ENCODE measurements at places on chromosomes 16 and 17.
A peak's percentile ranks its signal among the peaks of the same experiment; 100 is the strongest.

GRCh38 chr17:27906623-27907022 lies 13.5 kb upstream of the LYRM9 start:
- no peak for DNase-seq

- DNase-seq: no peak
Measured at GRCh38 chr17:1490643-1491442, 1.6 kb downstream of the MYO1C start.

DNA sequence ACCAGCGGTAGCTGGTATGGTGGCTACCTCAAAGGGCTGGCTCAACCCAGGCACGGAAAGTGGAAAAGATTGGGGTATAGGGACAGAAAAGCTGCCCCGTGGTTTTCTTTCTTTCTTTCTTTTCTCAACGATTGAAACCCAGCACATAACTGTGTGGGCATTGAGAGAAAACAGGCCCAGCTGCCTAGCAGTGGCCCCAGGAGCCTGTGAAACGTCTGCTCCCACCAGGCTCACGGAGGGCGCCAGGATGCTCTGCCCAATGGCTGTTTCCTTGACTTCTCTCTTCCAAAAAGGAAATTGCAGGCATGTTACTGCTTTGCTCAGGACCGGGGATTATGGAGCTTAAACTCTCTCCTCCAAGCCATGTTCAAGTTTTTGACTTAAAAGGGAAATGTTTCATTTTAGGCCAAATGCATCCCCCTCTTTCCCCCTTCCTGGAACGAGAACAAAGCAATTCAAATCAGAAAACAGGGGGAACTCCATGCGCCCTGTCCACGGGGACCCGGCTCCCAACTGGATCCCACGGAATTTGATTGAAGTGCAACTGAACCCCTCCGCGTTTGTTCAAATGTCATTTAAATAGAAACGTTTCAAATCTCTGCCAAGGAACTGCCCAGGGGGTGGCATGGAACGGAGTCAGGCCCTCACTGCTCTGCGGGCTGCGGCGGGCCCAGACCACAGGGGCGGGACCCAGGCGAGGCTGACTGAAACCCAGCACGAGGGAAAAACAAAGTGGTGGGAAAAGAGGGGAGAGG lies 133.5 kb downstream of the RGS9 start:
- no peak for DNase-seq

GRCh38 chr17:58153046-58153445 lies 4.9 kb downstream of the OR4D1 start:
- DNase-seq: peak; percentile 21

- DNase-seq: no peak
Measured at GRCh38 chr17:51144266-51145022, 8.9 kb upstream of the NME1 start.

GRCh38 chr16:16790597-16790996 lies 411.7 kb downstream of the NPIPA7 start:
- no peak for DNase-seq

GRCh38 chr16:66899945-66900710 lies 18.6 kb downstream of the CDH16 start:
- DNase-seq: no peak

- no peak for DNase-seq
Measured at GRCh38 chr17:22128723-22129122, 436.4 kb downstream of the KCNJ18 start.

DNA sequence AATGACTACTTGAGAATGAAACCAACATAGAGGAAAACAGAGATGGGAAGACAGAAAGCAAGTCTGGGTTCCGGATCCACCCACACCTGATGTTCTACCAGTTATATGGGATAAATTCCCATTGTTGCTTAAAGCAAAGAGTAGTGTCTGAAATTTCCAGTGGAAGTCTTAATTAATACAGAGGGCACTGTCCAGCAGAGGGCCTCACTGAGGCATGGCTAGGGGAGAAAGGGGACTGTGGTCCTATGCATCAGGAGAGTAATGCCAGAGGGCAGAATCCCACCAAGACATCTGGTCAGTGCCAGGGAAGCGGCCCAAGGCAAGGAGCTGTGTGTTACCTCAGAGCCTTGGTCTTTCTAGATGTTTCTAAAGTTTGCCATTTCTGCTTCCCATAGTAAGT lies 7.5 kb upstream of the UMOD start:
- no peak for DNase-seq

GRCh38 chr17:34725008-34725407 lies 145.6 kb downstream of the TMEM132E start:
- DNase-seq: no peak

DNA sequence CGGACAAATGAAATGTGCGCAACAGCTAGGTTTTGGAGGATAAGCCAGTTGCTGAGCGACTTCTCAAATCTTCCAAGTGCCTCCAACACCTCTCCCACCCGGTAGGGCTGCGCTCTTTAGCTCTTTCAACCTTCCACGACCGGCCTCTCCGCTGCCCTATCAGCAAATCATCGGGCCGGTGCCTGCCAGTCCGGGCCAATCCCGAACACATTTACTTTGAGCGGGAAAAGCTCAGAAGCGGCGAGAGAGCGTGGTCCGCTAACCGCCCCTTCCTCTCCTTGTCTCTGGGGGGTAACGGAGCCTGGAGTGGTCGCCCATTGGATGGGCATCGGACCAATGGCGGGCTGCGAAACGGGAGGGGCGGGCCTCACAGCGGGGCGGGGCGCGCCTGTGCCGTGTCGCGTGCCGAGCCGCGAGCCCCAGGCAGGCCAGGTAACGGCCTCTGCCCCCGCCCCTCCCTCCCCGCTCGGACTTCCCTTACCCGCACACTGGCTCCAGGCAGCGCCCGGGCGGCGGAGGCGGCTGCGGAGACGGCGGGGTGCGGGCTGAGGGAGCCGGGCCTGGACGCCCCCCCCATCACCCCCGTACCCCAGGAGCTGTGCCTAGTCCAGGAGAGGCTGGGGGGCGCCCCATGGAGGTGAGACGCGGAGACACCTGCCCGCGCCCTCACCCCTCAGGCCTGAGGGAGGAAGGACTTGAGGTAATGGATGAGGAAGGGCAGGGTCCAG lies at the start of gene MEIOC:
Gene MEIOC, plus strand, starts transcription at position 486 of the 728 bp plus-strand sequence. Its CDS starts 146 bp downstream, at position 632.
- no peak for DNase-seq

- DNase-seq: no peak
Measured at GRCh38 chr16:88846088-88846487, 10.7 kb downstream of the GALNS start.

GRCh38 chr17:81043725-81044427 lies 8.9 kb downstream of the BAIAP2 start:
- no peak for DNase-seq

DNA sequence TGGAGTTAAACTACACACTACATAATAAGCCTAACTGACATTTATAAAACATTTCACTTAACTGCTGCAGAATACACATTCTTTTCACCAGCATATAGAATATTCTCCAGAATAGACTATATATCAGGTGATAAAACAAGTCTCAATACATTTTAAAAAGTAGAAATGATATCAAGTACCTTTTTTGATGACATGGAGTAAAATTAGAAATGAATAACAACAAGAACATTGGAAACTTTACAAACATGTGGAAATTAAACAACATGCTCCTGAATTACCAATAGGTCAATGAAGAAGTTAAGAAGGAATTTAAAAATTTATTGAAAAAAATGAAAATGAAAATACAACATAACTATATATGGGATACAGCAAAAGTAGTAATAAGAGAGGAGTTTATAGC lies 47.5 kb upstream of the CES5A start:
- no peak for DNase-seq

- DNase-seq: no peak
Measured at GRCh38 chr17:75191584-75191983, 8.8 kb upstream of the SUMO2 start.

GRCh38 chr17:66957951-66958579 lies 6.4 kb upstream of the CACNG4 start:
- DNase-seq: no peak

GRCh38 chr16:1914084-1914608 lies 4.1 kb downstream of the HS3ST6 start:
- DNase-seq: no peak

GRCh38 chr17:8766731-8767130 lies 8.4 kb upstream of the SPDYE4 start:
- no peak for DNase-seq

GRCh38 chr16:84105948-84106740 lies 10.6 kb downstream of the MBTPS1 start:
- DNase-seq: no peak

DNA sequence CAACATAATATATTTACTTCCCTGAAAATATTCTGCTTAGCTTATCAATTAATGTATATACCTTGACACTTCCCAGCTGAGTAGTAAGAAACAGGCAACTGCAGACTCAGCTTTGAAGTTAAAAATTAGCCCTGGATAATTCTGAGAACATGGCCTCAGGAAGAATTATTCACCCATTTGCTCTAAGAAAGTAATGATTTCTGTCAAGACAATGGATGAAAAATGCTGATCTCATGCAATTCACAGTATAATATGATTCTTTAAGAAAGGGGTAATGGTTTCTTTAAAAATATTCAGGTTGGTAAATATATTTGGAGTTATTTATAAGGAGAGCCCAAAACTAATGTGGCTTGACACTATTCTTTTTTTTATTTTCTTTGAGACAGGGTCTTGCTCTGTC lies 88.8 kb downstream of the CACNG1 start:
- no peak for DNase-seq

- no peak for DNase-seq
Measured at GRCh38 chr17:35373984-35374765, 754 bp upstream of the SLFN11 start.

DNA sequence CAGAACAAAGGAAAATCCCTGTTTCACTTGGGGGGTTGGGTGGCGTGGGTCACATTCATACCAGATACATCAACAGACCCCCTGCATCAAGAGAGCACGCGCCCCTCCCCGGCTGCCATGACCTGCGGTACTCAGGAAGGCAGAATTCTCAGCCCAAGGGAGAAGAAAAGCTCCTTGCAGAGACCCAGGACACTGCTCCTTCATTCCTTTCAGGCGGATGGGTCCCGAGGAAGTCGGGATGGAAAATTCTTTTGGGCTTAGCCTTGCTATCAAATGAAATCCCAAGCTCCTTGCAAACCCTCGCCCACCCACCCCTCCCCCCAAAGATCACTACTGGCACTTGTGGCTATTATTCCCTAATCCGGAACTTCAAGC lies 40.6 kb downstream of the HIC1 start:
- DNase-seq: no peak

- DNase-seq: no peak
Measured at GRCh38 chr16:85103114-85104079, 8.9 kb downstream of the CIBAR2 start.

- peak; percentile 27 for DNase-seq
Measured at GRCh38 chr17:27654654-27655524, 23.9 kb downstream of the LGALS9 start.

- no peak for DNase-seq
Measured at GRCh38 chr17:81870981-81871386, at the start of gene ARHGDIA. ARHGDIA (minus strand) TSS chr17:81871337; CDS start chr17:81869930, 1,407 bp downstream.

GRCh38 chr16:23058576-23058975 lies 90.7 kb downstream of the USP31 start:
- DNase-seq: no peak

DNA sequence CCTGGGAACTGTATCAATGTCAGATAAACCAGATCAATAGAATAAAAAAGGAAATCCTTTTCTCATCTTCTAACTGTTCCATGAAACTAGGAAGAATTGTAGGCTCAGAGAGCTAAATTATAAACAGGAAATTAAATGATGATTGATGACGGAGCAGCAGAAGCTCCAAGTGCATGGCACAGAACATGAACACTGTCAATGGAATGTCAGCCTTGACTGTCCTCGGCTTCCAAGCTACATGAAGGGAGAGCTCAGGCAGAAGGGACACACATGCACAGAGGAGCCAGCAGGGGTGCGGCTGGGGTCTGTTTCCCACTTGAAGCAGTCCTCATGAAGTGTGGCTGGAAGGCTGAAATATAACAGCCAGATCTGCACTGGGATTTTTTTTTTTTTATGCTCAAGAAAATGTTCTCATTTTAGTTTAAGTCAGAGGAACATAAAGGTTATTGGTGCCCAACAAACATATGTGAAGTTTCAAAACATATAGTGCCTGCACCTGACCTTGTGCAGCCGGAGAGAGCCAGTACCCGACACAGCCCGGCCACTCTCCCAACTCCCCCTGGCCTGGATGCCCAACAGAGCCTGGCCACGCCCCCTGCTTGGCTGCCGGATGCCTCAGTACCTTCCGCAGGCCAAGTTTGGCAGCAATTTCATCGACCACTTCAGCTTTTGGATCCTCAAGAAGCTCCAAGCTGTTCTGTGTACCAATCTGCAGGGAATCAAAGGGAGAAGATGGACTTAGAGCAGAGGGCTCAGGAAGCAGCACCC lies 37.0 kb downstream of the NPLOC4 start:
- DNase-seq: no peak

GRCh38 chr16:12096828-12097522 lies 120.4 kb downstream of the SNX29 start:
- no peak for DNase-seq

DNA sequence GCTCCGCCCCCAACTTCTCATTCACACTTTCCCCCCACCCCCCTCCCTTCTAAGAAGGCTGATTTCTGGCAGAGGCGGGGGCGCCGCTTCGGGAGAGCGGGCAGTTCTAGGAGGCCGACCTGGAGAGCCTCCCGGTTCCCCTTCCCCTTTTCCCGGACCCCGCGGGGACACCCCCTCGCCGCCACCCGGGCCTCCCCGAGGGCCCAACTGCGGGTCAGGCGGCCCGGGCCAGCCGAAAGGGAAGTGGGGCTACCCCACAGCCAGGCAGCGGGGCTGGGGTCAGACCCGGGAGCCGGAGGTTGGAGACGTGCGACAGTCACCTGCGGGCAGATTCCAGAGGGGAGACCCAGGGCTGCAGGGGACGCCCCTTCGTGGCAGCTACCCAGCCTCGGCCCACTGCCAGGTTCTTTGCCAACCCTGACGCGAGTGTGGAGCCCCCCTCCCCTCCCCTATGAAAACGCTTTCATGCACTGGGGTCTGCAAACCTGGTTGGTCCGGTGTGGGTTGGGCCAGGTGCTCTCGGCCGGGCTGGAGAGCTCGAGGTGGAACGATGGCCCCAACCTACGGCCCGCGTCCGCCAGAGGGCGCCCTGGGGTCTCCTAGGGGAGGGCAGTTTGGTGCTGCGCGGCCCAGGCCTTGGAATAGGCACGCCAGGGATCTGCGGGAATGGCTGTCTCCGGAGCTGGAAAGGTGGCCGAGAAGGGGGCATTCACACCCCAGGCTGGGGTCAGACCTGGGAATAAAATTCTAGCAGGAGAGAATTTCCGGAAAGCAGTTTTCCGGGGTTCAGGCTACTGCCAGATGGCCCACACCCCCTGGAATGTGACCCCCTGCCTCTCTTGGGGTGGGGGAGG lies 721 bp upstream of the SOCS3 start:
- peak; percentile 86 for DNase-seq

- no peak for DNase-seq
Measured at GRCh38 chr16:65061935-65062518, 59.8 kb downstream of the CDH11 start.

DNA sequence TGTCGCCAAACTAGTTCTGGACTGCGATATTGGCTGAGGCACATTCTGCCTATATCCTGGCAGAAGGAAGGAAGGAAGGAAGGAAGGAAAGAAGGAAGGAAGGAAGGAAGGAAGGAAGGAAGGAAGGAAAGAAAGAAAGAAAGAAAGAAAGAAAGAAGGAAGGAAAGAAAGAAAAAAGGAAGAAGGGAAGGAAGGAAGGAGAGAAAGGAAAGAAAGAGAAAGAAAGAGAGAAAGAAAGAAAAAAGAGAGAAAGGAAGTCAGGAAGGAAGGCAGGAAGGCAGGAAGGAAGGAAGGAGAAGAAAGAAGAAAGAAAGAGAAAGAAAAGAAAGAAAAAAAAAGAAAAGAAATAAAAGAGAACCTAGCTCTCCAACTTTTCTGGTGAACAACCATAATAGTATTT lies 587.1 kb downstream of the RBFOX1 start:
- no peak for DNase-seq
